ENCODE measurements at places on chromosomes 4 and X.

DNA sequence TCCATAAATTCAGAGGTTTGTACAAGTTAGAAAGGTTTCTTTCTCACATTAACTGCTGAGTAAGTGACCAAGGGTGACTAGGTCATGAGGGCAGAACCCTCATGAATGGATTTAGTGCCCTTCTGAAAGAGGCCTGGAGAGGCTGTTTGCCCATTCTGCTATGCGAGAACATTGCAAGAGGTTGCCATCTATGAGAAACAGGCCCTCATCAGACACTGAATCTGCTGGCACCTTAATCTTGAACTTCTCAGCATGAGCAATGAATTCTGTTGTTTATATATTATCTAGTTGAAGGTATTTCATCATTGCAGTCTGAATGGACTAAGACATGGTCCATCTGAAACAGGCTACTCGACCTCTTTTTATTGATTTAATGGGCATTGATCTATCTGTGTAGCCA, 96.2 kb upstream of the GPRIN3 start:
- no peak for DNase-seq
- no peak overlapping the region for H3K27ac ChIP-seq
- no peak overlapping the region for H3K4me3 ChIP-seq
- H3K36me3 ChIP-seq: no peaks in the 10 kb centered on the region
- H3K4me1 ChIP-seq: no peaks in the 10 kb centered on the region

DNA sequence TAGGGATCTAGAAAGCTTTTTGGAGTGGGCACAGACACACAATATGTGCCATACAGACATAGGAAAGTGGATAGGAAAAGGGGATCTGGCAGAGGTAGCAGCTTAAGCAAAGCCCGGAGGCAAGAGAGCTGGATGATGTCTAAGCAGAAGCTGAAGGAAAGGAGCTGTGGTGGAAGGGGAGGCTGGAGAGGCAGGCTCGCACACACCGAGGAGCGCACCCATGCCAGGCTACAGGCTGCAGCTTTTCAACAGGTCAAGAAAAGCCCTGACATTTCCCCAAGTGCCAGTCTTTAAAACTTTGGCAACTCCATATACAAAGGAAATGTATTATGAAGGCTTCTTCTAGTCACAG, 67.4 kb downstream of the SOWAHB start:
- peaks cover 30% of the 10 kb centered on the region for H3K4me1 ChIP-seq
- H3K36me3 ChIP-seq: peaks cover 3% of the 10 kb centered on the region
- H3K27ac ChIP-seq: peak overlapping the region; percentile 39
- peak overlapping the region; percentile 72 for H3K4me3 ChIP-seq
- DNase-seq: no peak

DNA sequence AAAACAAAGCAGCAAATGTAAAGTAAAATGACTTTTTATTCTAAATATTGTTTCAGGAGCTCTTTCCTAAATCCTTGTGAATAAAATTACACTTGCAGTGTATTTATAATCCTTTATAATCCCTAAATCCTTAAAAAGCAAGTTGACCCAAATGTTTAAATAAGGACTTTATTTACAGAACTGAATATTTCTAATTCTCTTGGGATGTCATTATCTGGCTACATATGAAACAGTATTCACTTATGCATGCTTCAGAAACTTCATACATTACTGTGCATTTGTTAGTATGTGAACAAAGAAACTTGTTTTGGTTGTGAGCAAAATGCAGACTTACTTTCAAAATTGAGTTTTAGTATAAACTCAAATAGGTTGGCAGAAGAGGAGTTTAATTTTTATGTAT, 49.2 kb downstream of the PTTG2 start:
- peaks cover 4% of the 10 kb centered on the region for H3K36me3 ChIP-seq
- H3K4me1 ChIP-seq: peaks cover 53% of the 10 kb centered on the region
- no peak overlapping the region for H3K4me3 ChIP-seq
- DNase-seq: no peak
- H3K27ac ChIP-seq: no peak overlapping the region

DNA sequence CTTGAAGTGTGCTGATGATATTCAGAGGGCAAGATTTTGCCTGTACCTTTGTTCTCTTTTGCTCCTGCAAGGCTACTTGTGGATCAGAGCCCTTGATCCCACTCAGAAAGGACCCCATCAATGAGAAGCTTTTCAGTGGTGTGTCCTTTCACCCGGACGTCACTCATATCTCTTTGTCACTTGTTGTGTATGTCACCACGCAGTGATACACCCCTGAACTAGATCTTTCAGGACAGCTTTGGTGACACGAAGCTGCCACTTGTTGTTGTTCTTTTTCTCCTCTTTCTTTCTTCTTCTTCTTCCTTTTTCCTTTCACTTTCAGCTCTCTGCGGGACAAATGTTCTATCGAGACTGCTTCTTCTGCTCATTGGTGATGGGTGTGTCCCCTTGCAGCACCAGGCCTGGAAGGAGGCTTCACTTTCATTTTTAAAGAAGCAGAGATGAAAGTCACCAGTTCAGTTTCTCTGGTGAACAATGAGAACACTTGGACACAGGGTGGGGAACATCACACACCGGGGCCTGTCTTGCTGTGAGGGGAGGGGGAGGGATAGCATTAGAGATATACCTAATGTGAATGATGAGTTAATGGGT, 83.6 kb downstream of the NBDY start:
- H3K36me3 ChIP-seq: peaks cover 12% of the 10 kb centered on the region
- H3K27me3 ChIP-seq: no peaks in the 10 kb centered on the region
- no peaks in the 10 kb centered on the region for H3K4me1 ChIP-seq
- H3K4me3 ChIP-seq: peak overlapping the region; percentile 29

DNA sequence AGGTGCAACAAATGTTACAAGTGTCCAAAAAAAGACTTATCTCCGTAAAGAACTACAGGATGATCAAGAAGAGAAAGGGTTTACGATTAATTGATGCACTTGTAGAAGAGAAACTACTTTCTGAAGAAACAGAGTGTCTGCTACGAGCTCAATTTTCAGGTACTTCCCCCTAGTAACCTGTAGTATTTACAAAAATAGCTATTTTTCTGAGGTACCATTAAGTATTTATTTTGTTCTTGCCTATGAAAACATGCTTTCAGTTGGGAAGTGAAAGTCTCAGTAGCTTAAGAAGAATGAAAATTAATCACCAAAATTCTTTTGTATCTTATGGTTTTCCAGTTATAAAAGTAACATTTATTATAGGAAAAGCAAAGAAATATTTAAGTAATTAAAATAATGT, 5.9 kb downstream of the THAP9 start:
- DNase-seq: no peak
- no peaks in the 10 kb centered on the region for H3K36me3 ChIP-seq
- no peak overlapping the region for H3K4me3 ChIP-seq
- H3K27me3 ChIP-seq: no peaks in the 10 kb centered on the region
- H3K4me1 ChIP-seq: no peaks in the 10 kb centered on the region

DNA sequence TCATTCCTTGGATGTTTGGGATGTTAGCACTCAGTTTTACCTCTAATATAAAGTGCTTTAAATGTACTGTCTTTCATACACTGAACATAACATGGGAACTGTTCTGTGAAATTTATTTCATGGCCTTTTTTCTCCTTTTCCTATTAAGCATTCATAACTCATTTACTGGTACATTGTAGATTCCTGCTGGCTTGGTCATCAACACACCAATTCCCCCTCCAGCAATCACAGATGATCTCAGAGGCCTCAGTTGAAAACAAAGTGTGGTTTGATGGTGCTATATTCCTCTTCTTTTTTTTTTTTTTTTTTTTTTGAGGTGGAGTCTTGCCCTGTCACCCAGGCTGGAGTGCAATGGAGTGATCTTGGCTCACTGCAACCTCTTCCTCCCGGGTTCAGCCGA, 61.9 kb upstream of the FAM47B start:
- H3K4me3 ChIP-seq: no peak overlapping the region
- H3K27ac ChIP-seq: no peak overlapping the region
- no peak for DNase-seq
- peaks cover under 1% of the 10 kb centered on the region for H3K4me1 ChIP-seq

DNA sequence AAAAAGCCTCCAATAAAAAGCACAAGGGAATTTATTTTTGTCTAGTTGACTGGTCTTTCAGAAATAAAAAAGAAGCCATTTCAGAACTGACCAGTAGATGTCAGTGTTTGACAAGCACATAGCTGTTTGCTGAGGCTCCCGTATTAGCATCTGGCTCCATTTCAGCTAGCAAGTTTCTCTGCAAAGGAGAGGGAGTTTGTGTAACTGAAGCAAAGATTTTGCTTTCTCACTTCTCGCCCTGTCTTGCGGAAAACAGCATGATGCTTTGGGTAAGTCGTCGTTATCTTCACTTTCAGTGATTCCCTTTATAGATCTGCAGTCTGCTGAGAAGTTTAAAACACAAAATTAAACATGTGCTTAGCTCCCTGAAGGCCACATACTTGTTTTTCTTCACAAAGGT, 85.5 kb downstream of the CT47B1 start:
- H3K27ac ChIP-seq: no peak overlapping the region
- no peaks in the 10 kb centered on the region for H3K4me1 ChIP-seq
- no peak for DNase-seq
- no peaks in the 10 kb centered on the region for H3K36me3 ChIP-seq
- no peaks in the 10 kb centered on the region for H3K27me3 ChIP-seq

- H3K27ac ChIP-seq: no peak overlapping the region
- DNase-seq: no peak
- peaks cover 27% of the 10 kb centered on the region for H3K4me1 ChIP-seq
- peaks cover 35% of the 10 kb centered on the region for H3K36me3 ChIP-seq
- H3K4me3 ChIP-seq: no peak overlapping the region
Observed at GRCh38 chr4:109820563-109820962, 5.0 kb downstream of the GAR1 start.

GRCh38 chr4:13673167-13673566, 45.6 kb upstream of the BOD1L1 start:
- no peak overlapping the region for H3K27ac ChIP-seq
- H3K4me3 ChIP-seq: no peak overlapping the region

DNA sequence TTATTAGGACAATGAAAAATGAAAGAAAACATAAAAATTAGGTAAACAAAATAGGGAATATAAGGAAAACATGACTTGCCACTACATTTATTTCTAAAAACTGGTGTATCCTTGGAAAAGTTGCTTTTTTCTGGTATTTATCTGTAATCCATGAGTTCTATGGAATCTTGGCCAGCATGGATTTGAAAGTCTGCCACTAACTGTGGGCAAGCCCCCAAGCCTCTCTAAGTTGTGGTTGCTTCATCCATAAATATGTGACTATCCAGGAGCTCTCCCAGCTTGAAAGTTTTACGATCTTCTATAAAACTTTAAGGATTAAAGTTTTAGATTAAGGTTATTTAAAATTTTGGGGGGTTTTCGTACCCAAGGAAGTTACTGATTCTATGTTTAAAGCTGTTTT, 21.8 kb downstream of the RPS6KA3 start:
- no peak overlapping the region for H3K27ac ChIP-seq
- H3K27me3 ChIP-seq: no peaks in the 10 kb centered on the region
- no peak overlapping the region for H3K4me3 ChIP-seq
- no peaks in the 10 kb centered on the region for H3K4me1 ChIP-seq

- no peaks in the 10 kb centered on the region for H3K27me3 ChIP-seq
- no peak overlapping the region for H3K27ac ChIP-seq
- no peak for DNase-seq
- no peaks in the 10 kb centered on the region for H3K36me3 ChIP-seq
Observed at GRCh38 chr4:32778025-32778424, 2057.9 kb downstream of the PCDH7 start.

DNA sequence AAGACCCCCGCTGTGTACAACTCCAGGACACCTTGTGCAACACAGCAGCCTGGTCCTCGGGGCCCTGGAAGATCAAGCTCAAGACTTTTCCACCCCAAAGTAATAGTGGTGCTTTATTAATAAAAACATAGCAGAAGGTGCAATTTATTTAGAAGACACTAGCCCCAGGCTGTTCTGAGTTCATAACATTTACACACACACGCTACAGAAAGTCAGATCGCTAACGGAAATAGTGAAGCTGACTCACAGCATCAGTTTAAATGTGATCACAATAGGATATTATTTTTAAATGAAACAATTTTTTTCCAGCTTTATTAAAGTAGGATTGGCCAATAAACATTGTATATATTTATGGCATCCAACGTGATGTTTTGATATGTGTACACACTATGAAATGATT, 141.0 kb downstream of the STK32B start:
- H3K4me1 ChIP-seq: no peaks in the 10 kb centered on the region
- no peak overlapping the region for H3K4me3 ChIP-seq
- H3K27me3 ChIP-seq: no peaks in the 10 kb centered on the region
- H3K27ac ChIP-seq: no peak overlapping the region
- H3K36me3 ChIP-seq: no peaks in the 10 kb centered on the region
- no peak for DNase-seq

- peaks cover 34% of the 10 kb centered on the region for H3K27me3 ChIP-seq
- DNase-seq: no peak
- H3K4me3 ChIP-seq: no peak overlapping the region
- no peaks in the 10 kb centered on the region for H3K36me3 ChIP-seq
- no peak overlapping the region for H3K27ac ChIP-seq
- peaks cover 8% of the 10 kb centered on the region for H3K4me1 ChIP-seq
Observed at GRCh38 chr4:112007391-112007790, 137.9 kb upstream of the FAM241A start.

GRCh38 chr4:66489783-66490452, 819.6 kb upstream of the EPHA5 start:
- no peaks in the 10 kb centered on the region for H3K27me3 ChIP-seq
- peaks cover 8% of the 10 kb centered on the region for H3K4me1 ChIP-seq
- DNase-seq: no peak
- H3K36me3 ChIP-seq: no peaks in the 10 kb centered on the region

DNA sequence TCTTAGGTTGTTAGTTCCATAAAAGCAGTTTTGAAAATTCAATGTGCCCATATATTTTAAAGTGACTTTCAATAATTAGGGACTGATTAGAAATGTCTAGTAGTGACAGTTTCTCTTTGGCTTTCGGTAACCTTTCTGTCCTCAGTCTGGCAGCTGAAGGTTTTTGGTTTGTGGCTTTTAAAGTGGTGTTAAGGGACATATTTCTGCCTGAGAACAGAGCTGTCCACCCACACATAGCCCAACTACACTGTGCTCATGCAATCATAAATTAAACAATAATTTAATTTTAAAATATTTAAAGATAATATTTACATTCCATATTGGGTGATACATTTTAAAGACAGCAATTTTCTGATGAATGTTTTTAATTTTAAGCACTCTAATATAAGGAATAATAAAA, 335.0 kb upstream of the TENM3 start:
- no peaks in the 10 kb centered on the region for H3K4me1 ChIP-seq
- H3K36me3 ChIP-seq: no peaks in the 10 kb centered on the region
- no peak overlapping the region for H3K4me3 ChIP-seq
- no peaks in the 10 kb centered on the region for H3K27me3 ChIP-seq

- no peaks in the 10 kb centered on the region for H3K27me3 ChIP-seq
- H3K4me3 ChIP-seq: no peak overlapping the region
- H3K27ac ChIP-seq: no peak overlapping the region
- DNase-seq: no peak
- no peaks in the 10 kb centered on the region for H3K36me3 ChIP-seq
Observed at GRCh38 chrX:107571296-107571998, 56.9 kb upstream of the PRPS1 start.

- DNase-seq: no peak
- H3K36me3 ChIP-seq: no peaks in the 10 kb centered on the region
- no peaks in the 10 kb centered on the region for H3K4me1 ChIP-seq
- no peak overlapping the region for H3K4me3 ChIP-seq
Observed at GRCh38 chrX:26848511-26848910, 614.6 kb downstream of the PPP4R3C start.

- peaks cover under 1% of the 10 kb centered on the region for H3K36me3 ChIP-seq
- no peak overlapping the region for H3K4me3 ChIP-seq
- H3K27me3 ChIP-seq: no peaks in the 10 kb centered on the region
- H3K4me1 ChIP-seq: peaks cover 47% of the 10 kb centered on the region
- H3K27ac ChIP-seq: peak overlapping the region; percentile 74
Observed at GRCh38 chr4:2484993-2485392, 16.1 kb downstream of the RNF4 start.

All from type B pancreatic cell (in vitro differentiated cells).